Activated naive CD8-positive, alpha-beta T cell treated with anti-CD3 and anti-CD28 coated beads, Interleukin-2, amount 50 U/mL, for 16 hours (primary cell): ENCODE measurements at places on chromosomes 12 and 14.

DNA sequence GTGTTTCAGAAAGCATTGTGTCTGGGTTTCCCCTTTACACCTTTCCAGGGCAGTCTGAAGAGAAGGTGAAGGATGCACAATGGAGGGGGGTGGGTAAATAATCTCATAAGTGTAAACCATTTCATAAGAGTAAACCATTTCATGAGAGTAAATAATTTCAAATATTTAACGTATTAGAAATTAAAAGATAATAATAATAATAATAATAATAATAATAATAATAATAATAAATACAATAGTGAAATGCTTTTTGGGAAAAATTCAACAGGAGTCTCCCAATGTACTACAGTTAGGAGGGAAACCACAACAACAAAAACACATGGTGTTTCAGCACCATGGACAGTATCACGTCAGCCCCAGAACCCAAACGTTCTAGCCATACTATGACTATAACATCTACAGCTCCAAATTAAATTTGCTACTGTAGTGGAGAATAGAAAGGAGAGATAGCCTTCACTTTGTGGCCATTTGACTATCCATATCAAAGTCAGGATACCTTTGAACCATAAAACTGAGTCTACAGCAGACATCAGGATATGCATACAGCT is 691.8 kb downstream of the BCL11B start:
- no peak for DNase-seq

DNA sequence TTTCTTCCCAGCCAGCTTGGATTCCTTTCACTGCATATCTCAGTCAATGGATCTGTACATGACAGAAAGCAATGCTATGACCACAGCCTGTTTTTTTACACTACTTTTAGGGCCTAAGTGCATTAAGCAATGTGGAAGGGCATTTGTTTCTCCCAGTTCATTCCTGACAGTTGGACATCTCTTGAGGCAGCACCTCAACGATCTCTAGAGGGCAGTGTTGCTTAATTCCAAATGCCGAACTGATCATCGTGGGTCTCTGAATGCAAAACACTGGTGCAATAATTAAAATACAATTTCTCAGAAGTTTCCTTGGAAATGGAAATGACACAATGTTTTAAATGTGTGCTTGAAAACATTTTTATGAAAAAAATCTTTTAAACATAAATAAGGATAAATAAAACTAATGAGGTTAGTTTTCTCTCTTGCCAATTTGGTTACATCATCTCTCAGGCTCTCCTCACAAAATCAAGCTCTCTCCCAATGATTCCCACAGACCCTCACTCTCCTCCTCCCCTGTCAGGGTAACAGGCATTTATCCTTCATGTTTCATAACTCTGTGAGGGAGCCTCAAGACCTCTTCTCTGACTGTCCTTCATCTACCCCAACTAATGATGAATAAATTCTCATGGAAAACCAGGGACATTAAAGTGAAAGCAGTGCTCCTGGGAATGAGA is 192.4 kb upstream of the SLC16A7 start:
- DNase-seq: no peak

- DNase-seq: no peak
Observed at GRCh38 chr14:60649875-60650372, 647 bp upstream of the SIX1 start.

GRCh38 chr14:55832122-55832911 is 252.3 kb downstream of the KTN1 start:
- no peak for DNase-seq

GRCh38 chr14:35221462-35221861 is 70.7 kb upstream of the PSMA6 start:
- no peak for DNase-seq

DNA sequence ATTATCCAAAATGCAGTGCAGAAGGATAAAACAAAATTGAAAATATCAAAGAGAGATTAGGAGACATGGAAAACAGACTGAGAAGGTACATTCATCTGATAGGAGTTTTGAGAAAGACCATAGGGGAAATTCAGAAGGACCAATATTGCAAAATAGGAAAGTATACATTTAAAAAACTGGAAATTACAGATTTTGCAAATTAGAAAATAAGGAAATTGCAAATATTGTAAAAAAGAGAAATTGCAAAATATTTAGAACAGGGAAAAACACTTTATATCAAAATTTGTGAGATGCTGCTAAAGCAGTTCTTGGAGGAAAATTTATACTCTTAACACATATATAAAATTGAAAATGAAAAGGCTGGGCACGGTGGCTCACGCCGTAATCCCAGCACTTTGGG is 192.5 kb downstream of the FBXL14 start:
- DNase-seq: no peak

GRCh38 chr12:121657305-121658008 is 12.0 kb downstream of the MORN3 start:
- DNase-seq: no peak

DNA sequence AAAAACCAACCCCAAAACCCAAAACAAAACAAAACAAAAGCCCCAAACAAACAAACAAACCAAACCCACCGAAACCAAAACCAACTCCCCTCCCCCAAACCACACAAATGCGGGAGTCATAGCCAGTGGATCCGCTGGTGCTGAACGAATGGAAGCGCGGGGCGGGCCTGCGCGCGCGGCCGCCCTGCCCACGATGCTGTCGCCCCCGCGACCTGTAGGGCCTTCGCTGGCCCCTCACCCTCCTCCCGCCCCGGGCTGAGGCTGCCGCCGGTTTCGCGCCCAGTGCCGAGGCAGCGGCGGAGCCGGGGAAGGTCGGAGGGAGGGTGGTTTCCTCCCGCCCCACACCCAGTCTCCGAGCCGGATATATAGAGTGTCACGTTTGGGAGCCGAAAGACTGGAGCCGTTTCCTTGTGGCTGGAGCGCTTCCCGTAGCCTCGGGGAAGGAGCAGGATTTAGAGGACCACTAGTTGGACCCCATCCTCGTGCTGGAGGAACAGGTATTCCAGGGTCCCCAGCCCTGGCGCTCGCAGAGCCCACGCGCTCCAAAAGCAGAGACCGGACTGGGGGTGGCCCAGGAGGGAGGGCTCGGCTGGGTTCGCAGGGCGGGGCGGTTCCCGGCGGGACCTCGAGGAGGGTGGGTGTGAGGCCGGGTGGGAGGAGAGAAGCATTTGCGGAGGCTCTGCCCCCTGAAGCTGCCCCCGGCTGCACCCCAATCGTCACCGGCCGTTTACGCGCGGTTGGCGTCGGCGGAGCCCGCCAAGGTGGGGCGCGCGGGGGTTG is at the start of gene FAR2:
Gene FAR2 (plus strand): TSS at position 368 of the 780 bp plus-strand sequence. CDS start 121,172 bp downstream, outside the sequence.
- no peak for DNase-seq

GRCh38 chr12:19201661-19202060 is 72.1 kb downstream of the PLEKHA5 start:
- no peak for DNase-seq

DNA sequence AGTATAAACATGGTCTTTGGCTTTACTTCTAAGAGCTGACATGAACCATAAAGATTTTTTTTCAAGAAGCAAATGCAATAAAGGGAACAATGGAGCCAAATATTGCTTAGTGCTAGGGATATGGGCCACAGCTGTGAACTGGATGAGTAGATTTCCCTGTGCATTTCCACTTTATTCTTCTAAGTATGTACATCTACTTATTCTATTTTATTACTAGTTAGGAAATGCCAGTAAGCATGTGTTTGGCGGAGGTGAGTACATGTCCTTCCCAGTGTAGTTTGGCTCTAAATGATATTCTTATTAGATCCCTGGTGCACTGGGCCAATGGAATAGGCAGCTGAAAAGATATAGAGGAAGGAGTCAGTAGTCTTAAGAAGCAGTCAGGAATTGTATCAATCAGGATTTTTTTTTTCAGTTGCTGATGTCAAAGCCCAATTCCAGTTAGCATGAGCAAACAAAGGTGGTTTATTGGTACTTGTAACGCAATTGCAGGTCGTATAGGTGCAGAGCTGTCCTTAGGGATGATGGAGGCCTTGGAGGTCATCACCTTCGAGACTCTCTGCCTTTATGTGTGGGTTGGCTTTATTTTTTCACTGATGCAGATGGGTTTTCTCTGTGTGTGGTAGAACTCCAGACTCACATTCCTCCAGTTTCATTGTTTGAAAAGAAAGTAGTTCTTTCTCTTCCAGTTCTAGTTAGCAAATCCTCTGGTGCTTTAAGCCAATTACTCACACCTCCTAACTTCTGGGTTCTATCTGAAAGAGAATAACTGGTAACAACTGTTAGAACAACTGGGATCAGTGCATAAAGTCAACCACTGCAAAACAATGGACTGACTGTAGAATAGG is 139.0 kb upstream of the LRIG3 start:
- no peak for DNase-seq

DNA sequence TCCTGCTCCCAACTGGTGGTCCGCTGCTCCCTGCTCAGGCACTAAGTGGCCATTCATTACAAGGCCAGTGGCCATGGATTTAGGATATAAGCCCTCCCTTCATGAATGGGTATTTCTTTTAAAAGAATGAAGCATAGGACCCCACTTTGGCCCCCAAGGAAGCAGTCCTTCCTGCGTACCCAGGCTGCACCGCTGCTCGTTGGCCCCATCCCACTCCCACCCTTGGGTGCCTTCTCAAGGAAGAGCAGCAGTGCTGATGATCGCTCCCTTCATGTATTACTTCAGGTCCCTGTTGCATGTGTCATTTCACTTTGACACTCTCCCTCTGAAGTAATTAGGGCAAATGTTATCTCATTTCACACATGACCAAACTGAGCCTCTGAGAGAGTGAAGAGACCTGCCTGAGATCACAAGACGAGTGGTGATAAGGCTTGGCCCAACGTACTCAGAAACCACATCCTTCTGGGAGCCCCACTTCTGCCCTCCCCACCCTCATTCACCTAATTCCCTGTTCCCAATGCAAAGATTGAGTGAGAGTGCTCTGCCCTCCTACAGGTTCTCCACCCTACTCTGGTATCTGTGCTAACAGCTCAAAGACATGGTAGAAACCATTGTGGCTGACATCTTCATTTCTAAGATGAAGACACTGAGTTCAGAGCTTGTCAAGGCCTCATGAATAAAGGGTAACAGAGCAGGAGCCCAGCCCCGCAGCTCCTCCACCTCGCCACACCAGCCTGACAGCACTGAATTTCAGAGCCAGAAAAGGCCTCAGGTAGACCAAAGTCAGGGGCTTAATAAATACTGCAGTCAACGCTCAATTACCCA is 10.3 kb upstream of the KRT2 start:
- DNase-seq: no peak

DNA sequence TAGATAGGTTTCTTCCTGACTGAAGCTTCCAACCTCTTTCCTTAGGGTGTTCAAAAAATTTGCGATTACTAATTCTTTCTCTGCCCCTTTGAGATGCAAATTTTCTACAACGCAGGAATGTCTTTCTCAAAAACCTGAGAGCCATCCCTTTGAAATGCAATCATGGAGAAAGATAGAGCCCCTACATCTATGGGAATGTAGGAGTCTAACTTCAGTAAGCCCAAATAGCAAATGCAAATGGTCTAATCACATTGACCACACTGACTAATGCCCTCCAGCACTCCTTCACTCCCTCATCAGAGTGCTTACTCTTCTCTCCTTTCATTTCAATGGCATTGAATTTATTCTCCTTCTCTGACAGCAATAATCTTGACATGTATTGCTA is 107.1 kb downstream of the SLC6A15 start:
- DNase-seq: no peak

DNA sequence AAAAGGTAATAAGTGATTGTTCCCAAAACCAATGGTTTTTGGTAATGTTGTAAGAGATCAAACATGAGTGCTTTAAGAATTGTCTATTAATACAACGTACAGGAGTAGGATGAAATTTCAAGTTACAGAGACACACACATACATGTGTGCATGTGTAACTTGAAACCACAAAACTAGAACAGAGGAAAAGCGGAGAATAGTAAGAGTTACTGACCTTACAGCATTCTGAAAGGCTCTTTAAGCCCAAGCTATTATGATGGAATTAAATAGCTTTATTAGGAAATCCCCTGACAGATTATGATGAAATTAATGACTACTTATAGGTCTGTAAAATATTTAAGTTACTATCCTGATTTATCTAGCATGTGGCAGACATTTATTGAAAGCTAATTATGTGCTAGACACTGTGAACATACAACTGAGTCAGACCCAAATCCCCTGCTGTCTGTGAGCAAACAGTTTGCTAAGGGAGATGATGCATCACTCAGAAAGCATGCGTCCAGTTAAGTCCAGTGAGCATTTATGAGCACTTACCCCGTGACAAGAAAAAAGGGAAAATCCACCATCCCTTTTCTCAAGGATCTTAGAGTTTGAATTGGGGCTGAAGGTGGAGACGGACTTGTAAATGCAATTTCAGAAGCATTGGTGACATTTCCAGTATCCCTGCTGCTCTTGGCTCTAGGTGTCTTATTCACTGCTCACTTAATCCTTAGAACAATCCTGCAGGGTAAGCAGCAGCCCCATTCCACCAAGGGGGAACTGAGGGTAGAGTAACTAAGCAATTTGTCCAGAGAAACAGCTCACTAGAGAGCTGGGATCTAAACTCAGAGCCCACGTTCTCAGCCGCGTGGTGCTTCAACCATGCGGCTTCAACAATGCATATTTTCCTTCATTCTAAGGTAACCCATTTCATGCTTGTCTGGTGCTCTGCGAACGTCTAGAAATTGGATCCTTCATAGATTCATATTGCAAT is 117.4 kb downstream of the EML1 start:
- DNase-seq: no peak

- DNase-seq: peak; percentile 76
Observed at GRCh38 chr12:88035271-88035906, 6.2 kb upstream of the C12orf50 start.

- DNase-seq: no peak
Observed at GRCh38 chr12:48969160-48969771, 2.3 kb downstream of the WNT10B start.

- DNase-seq: no peak
Observed at GRCh38 chr14:81062816-81063215, 107.4 kb downstream of the TSHR start.

DNA sequence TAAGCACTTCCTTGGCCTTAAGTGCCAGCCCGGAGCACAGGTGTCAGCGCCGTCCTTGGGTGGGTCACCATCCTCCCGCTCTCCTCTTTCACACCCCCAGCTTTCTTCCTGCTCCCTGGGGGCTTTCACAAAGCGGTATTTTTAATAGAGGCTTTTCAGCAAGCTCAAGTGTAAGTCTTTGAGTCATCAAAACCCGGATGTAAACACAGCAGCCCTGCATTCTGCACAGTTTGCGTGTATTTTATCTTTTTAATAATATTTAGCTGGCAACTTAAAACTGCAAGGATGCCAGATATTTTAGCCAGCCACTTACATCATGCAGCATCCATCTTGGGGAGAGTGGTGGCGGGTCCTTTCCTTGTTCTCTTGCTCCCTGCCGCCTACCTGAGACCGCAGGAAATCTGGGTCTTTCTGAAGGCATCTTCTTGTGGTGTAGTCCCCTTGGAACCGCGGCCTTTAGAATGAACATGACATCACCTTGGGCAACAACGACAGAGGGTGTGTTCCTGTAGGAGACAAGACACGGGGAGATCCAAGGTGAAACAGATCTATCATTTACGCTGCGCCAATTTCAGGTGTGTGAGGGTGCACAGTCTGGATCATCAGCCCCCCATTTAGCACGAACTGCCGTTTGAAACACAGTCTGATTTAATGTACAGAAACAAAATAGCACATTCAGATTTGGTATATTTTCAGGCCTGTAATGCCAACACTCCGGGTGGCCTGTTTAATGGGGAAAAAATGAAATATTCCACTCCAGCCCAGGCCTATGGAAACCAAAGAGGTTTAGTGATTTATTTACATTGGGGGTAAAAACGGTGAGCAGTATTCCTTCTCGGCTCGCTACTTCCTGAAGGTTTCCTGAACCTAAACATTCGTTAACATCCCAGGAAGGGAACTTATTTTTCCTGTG is 12.5 kb upstream of the IRF2BPL start:
- no peak for DNase-seq
